ENCODE measurements at places on chromosomes 2 and 18.
A peak's percentile ranks its signal among the peaks of the same experiment; 100 is the strongest.

GRCh38 chr2:200448455-200448854, 61.4 kb downstream of the KCTD18 start:
- no peak for DNase-seq

GRCh38 chr2:100563407-100564247, 834 bp downstream of the PDCL3 start:
- DNase-seq: no peak

GRCh38 chr2:1621041-1621440, 123.3 kb downstream of the PXDN start:
- DNase-seq: no peak

GRCh38 chr2:70979626-70980025, 1.2 kb downstream of the ANKRD53 start:
- DNase-seq: no peak

- no peak for DNase-seq
Observed at GRCh38 chr2:120624061-120624737, 111.5 kb upstream of the GLI2 start.

DNA sequence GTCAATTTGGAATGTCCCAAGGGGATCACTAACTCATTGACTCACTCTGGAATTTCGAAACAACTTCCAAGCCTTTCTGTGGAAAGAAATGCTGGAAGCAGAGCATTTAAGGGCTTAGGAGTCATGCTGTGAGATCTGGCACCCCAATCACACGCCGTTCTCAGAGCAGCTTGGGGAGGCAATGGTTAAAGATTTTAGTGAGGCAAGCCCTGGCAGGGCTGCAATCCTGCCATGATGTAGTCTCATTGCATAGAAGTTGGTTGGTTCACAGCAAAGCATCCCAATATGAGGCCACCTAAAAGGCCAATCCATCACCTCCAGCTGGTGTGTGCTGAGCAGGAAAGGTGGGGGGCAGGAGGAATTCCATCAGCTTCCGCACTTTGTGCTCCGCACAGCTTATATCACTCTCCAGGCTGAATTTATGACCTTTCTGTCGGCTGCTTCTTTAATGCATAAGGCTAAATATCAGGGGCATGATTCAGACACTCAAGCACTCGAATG, 1043.9 kb upstream of the POU3F3 start:
- DNase-seq: peak; percentile 91

DNA sequence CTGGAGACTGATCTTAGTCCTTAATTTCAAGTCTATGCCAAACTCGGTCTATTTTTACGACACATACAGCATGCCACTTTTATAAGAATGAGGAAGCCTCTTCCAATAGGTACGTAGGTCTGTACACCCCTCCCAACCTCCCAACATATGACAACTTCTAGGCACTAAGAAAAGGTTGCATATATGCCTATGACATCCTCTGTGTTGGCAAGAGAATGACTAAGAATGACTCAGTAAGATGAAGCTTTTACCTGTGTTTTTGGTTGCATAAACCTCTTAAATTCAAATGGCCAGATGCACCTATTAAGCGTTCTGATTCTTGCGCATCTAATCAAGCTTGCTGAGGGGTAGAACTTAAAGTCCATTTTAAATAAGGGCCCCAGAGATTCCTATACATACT, 586.4 kb upstream of the ZEB2 start:
- DNase-seq: no peak

GRCh38 chr2:58110765-58111164, 64.2 kb downstream of the VRK2 start:
- no peak for DNase-seq

GRCh38 chr2:112821142-112821541, 15.4 kb downstream of the IL1B start:
- DNase-seq: no peak

DNA sequence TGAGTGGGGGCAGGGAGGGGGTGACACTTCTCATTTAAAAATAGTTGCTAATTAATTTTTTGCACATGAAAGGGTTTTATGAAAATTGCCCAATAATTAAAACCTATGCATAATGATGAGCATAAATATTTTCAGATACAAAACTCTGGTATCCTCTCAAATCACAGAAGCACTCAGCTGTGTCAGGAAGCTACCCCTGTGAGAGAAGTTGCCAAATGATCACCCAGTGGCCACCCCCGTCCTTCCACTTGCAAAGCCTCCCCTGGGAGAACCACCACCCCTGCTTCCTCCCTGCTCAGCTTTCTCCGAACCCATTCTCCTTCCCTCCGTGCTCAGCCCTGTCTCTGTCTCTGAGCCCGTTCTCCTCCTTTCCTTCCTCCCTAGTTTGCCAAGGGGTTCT, 400.2 kb upstream of the SALL3 start:
- no peak for DNase-seq

GRCh38 chr2:74474899-74475298, 2.4 kb upstream of the MRPL53 start:
- no peak for DNase-seq

DNA sequence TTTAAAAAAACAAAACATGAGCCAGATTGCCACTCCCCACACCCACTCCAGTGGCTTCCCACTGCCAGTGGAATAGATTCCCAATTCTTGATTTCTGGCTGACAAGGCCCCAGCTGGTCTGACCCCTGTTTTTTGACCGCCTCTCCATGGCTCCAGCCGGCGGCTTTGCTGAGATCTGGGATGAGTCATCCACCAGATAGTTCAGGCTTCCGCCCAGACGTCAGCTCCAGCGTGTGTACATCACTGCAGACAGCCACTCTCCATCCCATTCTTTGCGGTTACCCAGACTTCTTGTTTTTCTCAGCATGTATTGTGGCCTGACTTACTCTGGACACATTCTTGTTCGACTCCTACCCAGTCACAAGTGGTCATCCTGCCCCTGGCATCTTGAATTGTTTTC, 227.9 kb downstream of the GBX2 start:
- DNase-seq: peak; percentile 83

DNA sequence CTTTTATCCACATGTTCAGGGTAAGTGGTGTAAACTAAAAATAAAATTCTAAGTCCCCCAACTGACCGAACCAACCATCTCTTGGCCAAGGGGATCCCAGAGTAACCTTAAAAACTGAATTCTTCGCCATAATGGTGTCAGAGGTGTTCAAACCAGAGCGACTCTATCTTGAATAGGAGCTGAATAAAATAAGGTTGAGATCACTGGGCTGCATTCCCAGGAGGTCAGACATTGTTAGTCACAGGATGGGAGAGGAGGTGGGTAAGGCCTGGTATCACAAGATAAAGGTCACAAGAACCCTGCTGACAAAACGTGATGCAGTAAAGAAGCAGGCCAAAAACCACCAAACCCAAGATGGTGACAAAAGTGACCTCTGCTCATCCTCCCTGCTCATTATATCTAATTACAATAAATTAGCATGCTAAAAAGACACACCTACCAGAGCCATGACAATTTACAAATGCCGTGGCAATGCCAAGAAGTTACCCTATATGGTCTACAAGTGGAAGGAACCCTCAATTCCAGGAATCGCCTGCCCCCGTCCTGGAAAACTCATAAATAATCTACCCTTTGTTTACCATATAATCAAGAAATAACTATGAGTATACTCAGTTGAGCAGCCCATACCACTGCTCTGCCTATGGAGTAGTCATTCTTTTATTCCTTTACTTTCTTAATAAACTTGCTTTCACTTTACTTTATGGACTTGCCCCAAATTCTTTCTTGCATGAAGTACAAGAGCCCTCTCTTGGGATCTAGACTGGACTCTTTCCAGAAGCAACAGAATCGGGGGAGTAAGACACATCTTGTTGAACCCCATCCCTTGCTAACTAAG, 302.4 kb downstream of the STK39 start:
- no peak for DNase-seq

DNA sequence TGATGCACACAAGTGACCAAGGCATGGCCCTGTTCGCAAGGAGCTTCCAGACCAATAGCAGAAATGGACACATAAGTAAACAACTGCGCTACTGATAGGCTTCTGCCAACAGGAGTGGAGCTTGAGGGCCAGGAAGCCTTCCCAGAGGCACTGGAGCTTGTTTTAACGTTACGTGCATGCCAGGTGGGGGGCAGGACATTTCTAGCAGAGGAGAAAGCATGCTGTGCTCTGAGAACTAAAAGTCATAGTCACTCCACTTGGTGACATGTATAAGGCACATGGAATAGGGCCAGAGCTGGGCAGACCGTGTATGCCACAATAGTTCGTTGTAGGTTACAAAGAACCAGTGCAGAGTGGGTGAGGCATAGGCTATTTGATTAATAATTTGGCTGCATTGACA, 184.2 kb downstream of the NEDD4L start:
- DNase-seq: no peak

- DNase-seq: no peak
Observed at GRCh38 chr2:229952256-229952835, 30.0 kb downstream of the FBXO36 start.

DNA sequence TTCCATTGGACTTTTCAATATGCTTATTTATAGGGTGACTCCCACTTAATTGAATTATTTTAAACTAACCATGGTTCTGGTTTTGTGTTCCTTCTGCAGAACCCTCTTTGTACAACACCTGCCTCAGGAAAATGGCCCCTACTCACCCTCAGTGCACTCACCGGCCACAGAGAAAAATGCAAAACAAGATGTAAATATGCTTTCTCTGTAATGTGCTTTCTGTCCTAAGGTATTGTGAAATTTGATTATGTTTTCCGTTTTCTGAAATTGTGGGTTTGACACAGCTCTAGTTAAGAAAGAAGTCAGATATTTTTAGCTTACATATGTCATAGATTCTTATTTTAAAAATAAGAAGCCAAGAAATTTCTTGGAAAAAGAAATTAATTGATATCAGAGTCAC, 357.7 kb upstream of the SMIM21 start:
- no peak for DNase-seq

- no peak for DNase-seq
Observed at GRCh38 chr2:45889620-45890370, 238.3 kb downstream of the PRKCE start.

GRCh38 chr18:2654928-2655177, 673 bp upstream of the SMCHD1 start:
- no peak for DNase-seq

DNA sequence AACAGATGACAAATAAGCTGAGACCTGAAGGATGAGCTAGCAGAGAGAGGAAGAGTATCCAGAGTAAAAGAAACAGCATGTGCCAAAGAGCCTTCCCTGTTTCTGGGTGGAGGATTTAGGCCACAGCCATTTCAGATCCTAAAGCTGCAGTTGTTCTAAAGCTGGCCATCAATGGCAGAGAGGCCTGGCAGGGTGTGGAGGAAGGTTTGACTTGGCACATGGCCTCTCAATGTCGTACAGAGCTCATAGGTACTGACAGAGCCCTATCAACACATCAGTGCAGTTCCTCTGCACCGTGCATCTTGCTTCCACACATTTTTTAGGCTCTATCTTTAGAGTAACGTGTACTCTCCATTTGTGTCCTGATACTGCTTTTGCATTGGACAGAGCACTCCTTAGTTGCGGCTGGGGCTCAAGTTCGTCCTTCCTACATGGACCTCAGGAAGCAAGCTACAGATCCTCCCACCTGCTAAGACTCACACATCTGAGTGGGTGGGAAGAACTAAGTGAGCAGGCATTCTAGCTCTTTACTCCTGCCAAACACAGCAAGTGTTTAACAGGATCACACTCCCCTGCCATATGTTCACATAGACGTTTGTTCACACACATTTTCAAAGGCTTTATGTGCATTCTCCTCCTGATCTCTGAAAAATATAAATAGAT, 3.0 kb upstream of the CHMP3 start:
- DNase-seq: no peak
